ENCODE measurements at places on chromosomes 11 and 22.

DNA sequence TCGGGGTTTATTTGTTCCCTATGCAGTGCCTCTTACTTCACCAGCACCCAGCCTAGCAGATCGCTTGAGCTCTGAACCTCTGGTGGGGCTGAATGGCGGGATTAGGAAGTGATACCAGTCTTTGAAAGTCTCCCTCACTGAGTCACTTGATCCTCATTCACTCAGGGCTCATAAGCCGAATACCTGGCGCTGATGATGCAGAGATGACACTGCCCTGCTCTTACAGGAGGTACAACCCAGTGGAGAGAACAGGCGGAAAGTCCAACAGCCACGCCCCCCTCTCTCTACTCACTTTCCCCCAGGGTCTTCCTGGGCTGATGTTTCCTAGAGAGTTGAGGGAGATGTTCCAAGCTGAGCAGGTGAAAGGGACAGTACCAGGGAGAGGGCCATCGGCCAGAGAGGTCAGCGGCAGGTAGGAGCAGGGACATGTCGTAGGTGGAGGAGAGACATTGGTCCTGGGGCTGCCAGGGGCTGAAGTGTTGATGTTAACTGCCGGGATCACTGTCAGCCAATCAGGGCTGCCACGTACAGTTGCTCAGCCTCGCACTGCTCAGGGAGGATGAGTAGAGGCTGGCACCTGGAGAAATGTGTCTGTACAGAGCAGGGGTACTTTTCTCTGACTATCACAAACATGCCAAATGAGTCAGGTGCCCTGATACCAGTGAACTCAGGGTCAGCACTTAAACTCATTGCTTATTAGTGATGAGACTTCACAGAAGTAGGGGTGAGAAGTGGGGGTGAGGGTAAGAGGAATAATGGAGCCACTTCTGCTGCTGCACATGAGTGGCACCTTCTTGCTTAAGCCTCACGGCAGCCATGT, 9.9 kb upstream of the APOBEC3A start:
- DNase-seq = no peak

DNA sequence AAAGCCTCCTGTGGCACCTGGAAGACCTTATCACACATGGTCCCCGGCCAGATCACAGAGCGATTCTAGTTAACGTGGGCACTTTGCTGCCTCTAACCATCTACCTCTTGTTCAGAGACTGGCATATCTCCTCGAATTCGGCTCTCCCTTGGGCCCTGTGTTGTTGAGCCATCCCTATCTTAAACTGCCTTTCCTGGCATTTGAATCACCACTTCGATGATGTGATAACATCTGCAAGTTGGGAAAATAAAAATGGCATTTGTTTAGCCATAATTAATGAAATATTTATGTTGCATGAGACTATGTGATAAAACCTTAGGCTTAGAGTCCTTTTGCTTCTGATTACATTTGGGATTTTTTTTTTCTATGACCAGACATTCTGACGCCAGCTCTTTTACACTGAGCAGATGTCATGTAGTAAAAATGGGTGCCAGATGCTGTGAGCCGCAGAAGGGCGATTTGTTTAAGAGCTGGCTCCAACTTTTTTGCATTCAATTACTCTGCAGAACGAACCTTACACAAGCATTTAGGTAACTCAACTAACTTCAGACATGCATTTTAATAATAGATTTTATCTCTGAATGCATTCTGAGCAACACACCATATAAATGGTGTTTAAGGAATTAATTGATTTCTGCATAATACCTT, 58.5 kb upstream of the PARVA start:
- no peak for DNase-seq

DNA sequence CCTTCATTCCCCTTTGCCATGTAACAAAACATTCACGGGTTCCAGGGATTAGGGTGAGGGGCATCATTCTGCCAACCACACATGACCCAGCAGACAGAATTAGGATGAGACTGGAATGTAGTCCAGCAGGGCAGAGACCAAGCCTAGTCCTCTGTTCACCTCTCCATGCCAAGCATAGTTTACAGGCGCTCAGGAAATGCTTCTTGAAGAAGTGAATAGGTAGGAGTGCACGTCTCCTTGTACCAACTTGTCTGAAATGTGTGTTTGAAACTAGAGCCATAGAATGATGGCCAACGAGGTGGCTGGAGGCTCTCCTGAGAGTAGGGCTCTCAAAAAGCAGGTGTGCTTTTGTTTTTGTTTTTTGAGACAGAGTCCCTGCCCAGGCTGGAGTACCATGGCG, 8.2 kb downstream of the SPINDOC start:
- no peak for DNase-seq

GRCh38 chr11:72777755-72778278, 16.0 kb downstream of the STARD10 start:
- DNase-seq = no peak

GRCh38 chr22:28899199-28899853, 16.0 kb downstream of the ZNRF3 start:
- DNase-seq = no peak

- no peak for DNase-seq
Measured at GRCh38 chr11:7524462-7525235, 10.8 kb downstream of the PPFIBP2 start.

DNA sequence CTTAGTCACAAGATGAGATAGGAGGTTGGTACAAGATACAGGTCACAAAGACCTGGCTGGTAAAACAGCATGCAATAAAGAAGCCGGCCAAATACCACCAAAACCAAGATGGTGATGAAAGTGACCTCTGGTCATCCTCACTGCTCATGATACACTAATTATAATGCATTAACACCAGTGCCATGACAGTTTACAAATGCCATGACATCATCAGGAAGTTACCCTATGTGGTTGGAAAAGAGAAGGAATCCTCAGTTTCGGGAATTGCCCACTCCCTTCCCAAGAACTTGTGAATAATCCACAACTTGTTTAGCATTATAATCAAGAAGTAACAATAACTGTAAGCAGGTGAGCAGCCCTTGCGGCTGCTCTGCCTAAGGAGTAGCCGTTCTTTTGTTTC, 408.5 kb upstream of the RAG2 start:
- no peak for DNase-seq

DNA sequence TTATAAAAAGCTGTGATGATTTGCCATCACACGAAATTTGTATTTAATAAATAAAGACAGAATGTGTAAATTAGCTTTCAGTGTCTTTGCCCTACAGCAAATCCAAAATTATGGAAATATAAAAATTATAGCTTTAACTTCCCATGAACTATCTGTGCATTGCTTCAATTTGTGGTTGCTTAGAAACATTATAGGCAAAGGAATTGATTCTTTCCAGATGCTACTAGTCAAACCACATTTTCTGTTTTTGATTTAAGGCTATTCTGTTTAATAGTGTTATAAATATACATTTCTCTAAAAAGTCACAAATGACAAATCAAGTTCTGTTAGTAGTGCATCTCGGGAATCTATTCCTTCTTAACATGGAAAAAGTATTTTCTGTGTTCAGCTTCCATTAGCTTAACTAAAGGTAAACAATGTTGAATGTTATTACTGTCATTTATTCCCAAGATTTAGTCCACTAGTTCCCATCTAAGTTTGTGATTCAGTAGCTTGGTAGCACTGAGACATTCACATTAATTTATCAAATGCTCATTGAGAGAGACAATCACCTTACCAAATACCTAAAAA, 1086.3 kb upstream of the CCDC90B start:
- no peak for DNase-seq

- no peak for DNase-seq
Measured at GRCh38 chr11:7160814-7161489, 72.2 kb downstream of the RBMXL2 start.

- DNase-seq = peak; percentile 21
Measured at GRCh38 chr11:4539603-4540219, 5.3 kb upstream of the OR52M1 start.

- no peak for DNase-seq
Measured at GRCh38 chr11:70577948-70578347, 179.6 kb downstream of the CTTN start.

GRCh38 chr11:117420143-117420485, 92.5 kb downstream of the CEP164 start:
- DNase-seq = no peak

DNA sequence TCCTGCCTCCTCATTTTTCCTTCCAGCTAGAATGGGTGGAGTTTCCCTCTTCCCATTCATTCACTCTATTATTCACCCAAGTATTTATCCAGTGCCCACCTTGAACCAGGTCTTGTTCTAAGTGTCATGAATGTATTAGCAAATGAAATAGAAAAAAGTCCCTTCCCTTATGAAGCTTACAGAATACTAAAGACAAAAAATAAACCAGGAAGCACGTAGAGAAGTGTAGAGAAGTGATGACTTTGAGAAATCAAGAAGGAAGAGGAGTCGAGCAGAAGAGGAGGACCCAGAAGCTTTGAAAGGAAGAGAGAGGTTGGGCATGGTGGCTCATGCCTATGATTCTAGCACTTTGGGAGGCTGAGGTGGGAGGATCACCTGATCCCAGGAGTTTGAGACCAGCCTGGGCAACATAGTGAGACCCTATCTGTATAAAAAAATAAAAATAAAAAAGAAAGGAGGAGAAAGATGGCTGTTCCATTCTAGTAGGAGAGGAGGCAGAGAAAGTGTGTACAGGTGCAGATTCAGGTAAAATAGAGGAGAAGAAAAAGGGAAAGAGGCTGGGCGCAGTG, 17.1 kb upstream of the SYVN1 start:
- no peak for DNase-seq

DNA sequence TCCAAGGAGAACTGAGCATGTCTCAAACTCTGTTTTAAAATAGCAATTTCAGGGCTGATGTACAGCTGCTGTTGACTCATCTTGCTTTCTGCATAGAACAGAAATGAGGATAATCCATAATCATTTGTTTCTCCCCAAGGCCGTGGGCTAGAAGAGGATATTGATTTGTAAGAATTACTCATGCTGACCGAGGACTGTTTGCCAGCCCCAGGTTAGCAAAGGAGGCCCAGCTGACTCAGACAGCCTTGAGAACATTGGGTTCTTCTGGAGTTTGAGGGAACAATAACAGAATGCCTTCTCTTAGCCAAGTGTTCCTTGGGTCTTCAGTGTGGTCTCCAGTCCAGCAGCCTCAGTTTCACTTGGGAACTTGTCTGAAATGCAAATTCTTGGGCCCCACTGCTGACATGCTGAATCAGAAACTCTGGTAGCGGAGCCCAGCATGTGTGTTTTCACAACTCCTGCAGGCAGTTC, 92.0 kb downstream of the ZC3H12C start:
- DNase-seq = no peak

- no peak for DNase-seq
Measured at GRCh38 chr11:96752221-96752620, 362.4 kb downstream of the JRKL start.

- DNase-seq = no peak
Measured at GRCh38 chr22:40517631-40518030, 118.9 kb downstream of the MRTFA start.

- no peak for DNase-seq
Measured at GRCh38 chr11:127643268-127644058, 642.9 kb upstream of the KIRREL3 start.

GRCh38 chr11:32895471-32895870, 2.9 kb downstream of the QSER1 start:
- DNase-seq = no peak

DNA sequence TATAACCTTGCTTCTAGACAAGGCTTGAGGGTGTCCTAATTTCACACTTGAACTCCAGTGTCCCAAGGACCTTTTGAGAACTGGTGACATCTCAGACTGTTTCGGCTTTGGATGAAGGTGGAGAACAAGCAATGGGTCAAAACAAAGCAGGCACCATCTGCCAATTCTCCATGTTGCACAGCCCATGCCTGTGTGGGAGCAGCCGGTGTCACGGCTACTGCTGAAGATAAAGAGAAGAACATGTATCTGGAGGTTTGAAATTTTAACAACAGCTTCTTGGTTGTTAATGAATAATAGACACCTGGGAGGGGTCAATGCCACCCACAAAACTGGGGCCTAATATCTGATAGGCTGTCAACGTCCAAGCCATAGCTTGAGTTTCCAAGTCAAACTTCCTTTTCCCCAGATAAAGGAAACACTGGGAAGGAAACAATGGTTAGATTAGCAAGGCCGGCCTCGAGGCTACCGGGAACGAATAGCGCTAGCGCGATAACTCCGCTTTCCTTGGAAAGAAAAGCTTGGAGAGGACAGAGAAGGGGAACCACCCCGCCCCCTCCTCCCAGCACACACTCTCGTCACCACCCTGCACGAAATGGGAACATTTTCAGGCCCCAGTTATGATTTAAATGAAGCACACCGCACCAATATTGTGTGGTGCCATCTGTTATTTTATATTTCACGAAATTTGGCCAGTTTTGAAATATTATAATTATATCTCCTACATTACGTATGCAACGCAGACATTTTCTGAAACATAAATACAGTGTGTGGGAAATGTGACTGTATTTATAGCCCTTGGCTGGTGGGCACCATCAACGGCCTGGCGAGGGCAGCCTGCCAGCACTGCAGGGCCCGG, 21.8 kb upstream of the OPCML start:
- DNase-seq = no peak

DNA sequence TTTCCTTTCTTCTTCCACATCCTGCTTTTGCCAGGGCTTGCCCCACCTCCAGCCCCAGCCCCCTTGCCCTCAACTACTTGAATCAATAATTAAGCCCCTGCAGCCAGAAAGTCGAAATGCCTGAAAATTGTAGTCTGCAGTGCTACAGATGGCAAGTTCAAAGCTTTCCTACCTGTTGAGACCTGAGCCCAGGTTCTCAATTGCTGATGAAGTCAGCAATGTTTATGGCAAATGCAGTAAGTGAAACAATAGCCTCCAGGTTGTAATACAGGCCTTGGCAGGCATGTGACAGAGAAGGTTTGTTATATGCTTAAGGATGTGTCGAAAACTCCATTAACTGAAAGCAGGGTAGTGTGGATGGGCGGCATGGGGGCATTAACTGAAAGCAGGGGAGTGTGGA, 181.1 kb upstream of the SESN3 start:
- DNase-seq = no peak

GRCh38 chr22:27573280-27574001, 228.1 kb downstream of the MN1 start:
- DNase-seq = no peak

- peak; percentile 92 for DNase-seq
Measured at GRCh38 chr11:5204787-5205186, 4.3 kb upstream of the OR51V1 start.

- no peak for DNase-seq
Measured at GRCh38 chr11:133549826-133550225, 17.5 kb upstream of the OPCML start.

DNA sequence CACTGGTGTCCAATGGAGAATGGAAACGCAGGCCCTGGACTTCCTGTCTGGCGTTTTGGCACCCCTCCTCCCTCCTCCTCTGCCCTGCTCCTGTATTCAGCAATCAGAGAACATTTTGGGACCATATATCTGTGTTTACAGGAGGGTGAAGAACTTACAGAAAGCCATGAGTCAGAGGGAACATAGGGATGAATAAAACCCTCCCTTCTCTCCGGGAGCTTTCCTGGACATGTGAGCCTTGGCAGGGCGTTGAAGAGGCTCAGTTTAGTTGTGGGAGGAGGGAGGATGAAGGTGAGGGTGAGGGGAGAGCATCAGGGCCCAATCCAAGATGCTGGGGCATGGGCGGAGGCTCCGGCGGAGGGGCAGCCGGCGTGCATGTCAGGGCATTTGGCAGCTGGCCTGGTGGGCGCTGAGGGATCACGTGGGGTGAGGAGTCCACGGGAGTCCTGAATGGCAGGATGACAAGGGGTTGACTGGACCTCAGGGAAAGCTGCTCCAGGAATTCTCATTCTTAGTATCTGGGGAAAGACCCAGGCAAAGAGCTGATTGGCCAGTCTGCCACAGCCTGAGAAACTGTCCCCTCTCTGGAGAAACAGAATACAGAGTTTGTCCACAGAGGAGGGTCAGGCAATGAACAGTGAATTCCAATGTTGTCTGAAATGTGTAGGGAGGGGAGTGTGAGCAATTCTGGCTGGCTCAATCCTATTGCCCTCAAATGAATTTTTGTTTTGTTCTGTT, 28.9 kb downstream of the MICAL2 start:
- no peak for DNase-seq

GRCh38 chr11:75594211-75594610, 32.2 kb downstream of the SERPINH1 start:
- DNase-seq = no peak

All from hematopoietic multipotent progenitor cell treated with erythropoietin and hydrocortisone succinate and interleukin-3 and kit ligand, for 17 days (in vitro differentiated cells).